ENCODE measurements at places on chromosomes 12 and 14. TPM values are rescaled to one million over a fixed set of nuclear protein-coding genes. Genes with fewer than 3 reads are reported as not detected.

The RHOJ gene
- total RNA-seq, result not detected

DNA sequence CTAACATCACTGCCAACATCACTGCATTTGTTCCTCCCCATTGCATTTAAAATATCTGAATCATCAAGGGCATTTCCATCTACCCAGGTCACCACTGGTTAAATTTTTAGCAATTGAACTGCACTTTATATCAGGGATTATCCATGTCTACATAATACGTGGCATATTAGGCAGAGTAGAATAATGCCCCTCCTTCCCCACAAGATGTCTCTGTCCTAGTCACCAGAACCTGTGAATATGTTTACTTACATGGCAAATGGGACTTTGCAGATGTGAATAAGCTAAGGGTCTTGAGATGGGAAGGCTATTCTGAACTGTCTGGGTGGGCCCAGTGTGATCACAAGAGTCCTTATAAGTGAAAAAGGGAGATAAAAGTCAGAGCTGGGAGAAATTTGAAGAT, 181.7 kb upstream of the ARID2 start:
- no peak overlapping the region for H3K27ac ChIP-seq
- no peaks in the 10 kb centered on the region for H3K27me3 ChIP-seq
- H3K36me3 ChIP-seq, result no peaks in the 10 kb centered on the region

DNA sequence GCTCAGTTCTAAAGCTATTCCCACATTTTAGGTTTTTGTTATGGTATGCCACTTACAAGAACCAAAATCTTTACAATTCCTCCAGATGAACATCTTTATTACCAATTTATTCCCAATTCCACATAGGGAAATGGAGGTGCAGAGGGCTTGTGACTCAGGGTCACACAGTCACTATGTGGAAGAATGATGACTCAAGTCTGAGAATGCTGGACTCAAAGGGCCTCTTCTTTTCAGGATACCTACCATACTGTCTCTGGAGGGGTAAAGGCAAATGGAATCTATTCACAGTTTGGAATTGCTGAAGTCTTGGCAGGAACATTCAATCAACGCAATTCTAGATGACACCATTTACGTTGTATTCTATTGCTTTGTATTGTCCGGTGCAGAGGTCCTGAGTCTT, 48.2 kb upstream of the MANSC4 start:
- H3K4me1 ChIP-seq, result no peaks in the 10 kb centered on the region
- no peaks in the 10 kb centered on the region for H3K36me3 ChIP-seq
- DNase-seq, result no peak

The PEX5 gene
- 25.0 TPM for total RNA-seq

DNA sequence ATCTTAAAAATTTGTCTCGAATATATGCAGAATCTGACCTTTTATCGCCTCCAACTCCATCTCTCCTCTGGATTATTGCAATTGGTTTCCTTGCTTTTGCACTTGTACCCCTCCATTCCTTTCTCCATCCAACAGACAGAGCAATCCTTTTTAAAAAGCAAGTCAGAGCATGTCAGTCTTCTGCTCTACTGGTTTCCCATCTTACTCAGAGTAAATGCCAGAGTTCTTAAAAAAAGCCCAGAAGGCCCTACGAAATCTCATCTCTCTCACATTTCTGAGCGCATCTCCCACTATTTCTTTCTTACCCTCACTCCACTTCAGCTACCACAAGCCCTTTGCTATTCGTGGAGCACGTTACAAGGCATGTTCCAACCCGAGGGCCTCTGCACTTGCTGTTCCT, 236.9 kb upstream of the DDHD1 start:
- no peak overlapping the region for H3K4me3 ChIP-seq
- no peak overlapping the region for H3K27ac ChIP-seq
- H3K36me3 ChIP-seq, result no peaks in the 10 kb centered on the region

- no peaks in the 10 kb centered on the region for H3K36me3 ChIP-seq
- DNase-seq, result no peak
Measured at GRCh38 chr14:66234411-66234810, 251.8 kb upstream of the CCDC196 start.

The MANSC1 gene
- total RNA-seq, result 5.7 TPM

The SMIM41 gene
- total RNA-seq, result not detected

GRCh38 chr14:94345344-94346064, 22.4 kb upstream of the SERPINA6 start:
- no peaks in the 10 kb centered on the region for H3K4me1 ChIP-seq
- no peaks in the 10 kb centered on the region for H3K27me3 ChIP-seq
- no peak for DNase-seq
- H3K36me3 ChIP-seq, result no peaks in the 10 kb centered on the region
- H3K4me3 ChIP-seq, result no peak overlapping the region

The LUM gene
- total RNA-seq, result 0.40 TPM

- H3K4me3 ChIP-seq, result no peak overlapping the region
- no peak overlapping the region for H3K27ac ChIP-seq
- no peaks in the 10 kb centered on the region for H3K36me3 ChIP-seq
- no peak for DNase-seq
Measured at GRCh38 chr12:99195474-99195873, 452.1 kb upstream of the GARIN6 start.

- peak overlapping the region; percentile 62 for H3K27ac ChIP-seq
- peaks cover 44% of the 10 kb centered on the region for H3K4me1 ChIP-seq
- DNase-seq, result no peak
- no peak overlapping the region for H3K4me3 ChIP-seq
- no peaks in the 10 kb centered on the region for H3K36me3 ChIP-seq
Measured at GRCh38 chr14:23437133-23438100, 2.0 kb upstream of the MYH7 start.

The TAS2R19 gene
- 1.2 TPM for total RNA-seq

GRCh38 chr14:33618361-33619105, 332.3 kb downstream of the EGLN3 start:
- H3K36me3 ChIP-seq, result no peaks in the 10 kb centered on the region
- DNase-seq, result peak; percentile 29
- H3K4me1 ChIP-seq, result 0 out of 3 replicates have a peak, but pooled peaks cover 2% of the 10 kb centered on the region
- no peak overlapping the region for H3K4me3 ChIP-seq
- no peaks in the 10 kb centered on the region for H3K27me3 ChIP-seq

DNA sequence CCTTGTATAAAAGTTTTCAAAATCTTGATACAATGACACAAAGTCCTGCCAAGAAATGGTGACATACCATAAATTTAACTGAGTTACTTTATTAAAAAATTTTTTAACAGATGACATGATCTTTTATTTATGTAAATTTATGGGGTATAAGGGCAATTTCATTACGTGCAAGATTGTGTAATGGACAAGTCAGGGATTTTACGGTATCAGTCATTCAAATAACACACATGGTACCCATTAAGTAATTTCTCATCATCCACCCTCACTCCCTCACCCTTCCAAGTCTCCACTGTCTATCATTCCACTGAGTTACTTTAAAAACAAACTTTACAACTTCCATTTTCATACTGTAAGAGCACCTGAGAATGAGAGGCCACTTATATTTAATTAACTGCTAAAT, 37.4 kb downstream of the SPTLC2 start:
- no peak overlapping the region for H3K4me3 ChIP-seq
- no peaks in the 10 kb centered on the region for H3K4me1 ChIP-seq
- H3K36me3 ChIP-seq, result peaks cover 30% of the 10 kb centered on the region
- no peak for DNase-seq
- H3K27ac ChIP-seq, result no peak overlapping the region

DNA sequence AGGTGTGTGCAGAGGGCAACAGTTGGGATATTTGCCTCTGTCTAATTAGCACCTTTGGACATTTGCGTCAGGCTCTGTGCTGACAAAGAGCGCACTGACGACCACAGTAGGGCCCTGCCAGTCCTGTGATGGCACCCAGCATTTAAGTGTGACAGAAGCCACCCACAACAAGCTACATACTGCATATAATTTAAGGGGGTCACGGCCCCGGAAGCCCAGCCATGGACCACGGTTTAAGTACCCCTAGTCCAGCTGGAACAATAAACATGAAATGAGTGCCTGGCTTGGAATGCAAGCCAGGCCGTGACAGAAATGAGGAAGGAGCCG, 16.8 kb upstream of the DYNC1H1 start:
- H3K36me3 ChIP-seq, result no peaks in the 10 kb centered on the region
- peaks cover 18% of the 10 kb centered on the region for H3K4me1 ChIP-seq

The APOF gene
- 0.09 TPM for total RNA-seq

The SLCO1A2 gene
- total RNA-seq, result 2.6 TPM

The LBHD2 gene
- total RNA-seq, result not detected

DNA sequence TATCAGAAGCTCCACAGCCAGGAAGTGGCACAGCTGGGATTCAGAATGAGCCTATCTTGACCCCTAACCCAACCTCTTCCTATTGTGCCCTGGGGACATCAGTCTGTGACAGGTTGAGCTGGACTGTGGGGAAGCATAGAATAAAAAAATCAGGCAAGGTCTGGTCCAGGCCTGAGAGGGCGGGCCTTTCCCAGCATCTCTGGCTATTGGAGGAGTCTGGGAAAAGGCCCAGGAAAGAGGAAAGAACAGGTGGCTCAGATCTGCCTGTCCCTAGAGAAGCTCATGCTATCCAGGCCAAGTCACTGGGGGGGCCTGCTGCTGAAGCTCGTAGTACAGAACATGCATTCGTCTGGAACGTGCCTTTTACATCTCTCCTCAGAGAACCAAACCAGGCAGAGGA, 100.5 kb downstream of the PPM1H start:
- peaks cover 12% of the 10 kb centered on the region for H3K36me3 ChIP-seq
- H3K4me1 ChIP-seq, result peaks cover 13% of the 10 kb centered on the region
- H3K27me3 ChIP-seq, result no peaks in the 10 kb centered on the region
- no peak overlapping the region for H3K4me3 ChIP-seq
- H3K27ac ChIP-seq, result 0 out of 3 replicates have a peak overlapping the region, but pooled peaks have one; percentile 6

GRCh38 chr12:64083285-64084210, 138.5 kb downstream of the KICS2 start:
- H3K27ac ChIP-seq, result no peak overlapping the region
- DNase-seq, result no peak
- H3K36me3 ChIP-seq, result no peaks in the 10 kb centered on the region
- no peak overlapping the region for H3K4me3 ChIP-seq

The MMP17 gene
- total RNA-seq, result 18.0 TPM

The AKAP3 gene
- 0.44 TPM for total RNA-seq

- no peak overlapping the region for H3K4me3 ChIP-seq
- no peaks in the 10 kb centered on the region for H3K27me3 ChIP-seq
- no peak overlapping the region for H3K27ac ChIP-seq
- H3K4me1 ChIP-seq, result no peaks in the 10 kb centered on the region
- DNase-seq, result no peak
Measured at GRCh38 chr14:95340201-95340697, 20.5 kb upstream of the CLMN start.

The FAM186B gene
- total RNA-seq, result 0.18 TPM

DNA sequence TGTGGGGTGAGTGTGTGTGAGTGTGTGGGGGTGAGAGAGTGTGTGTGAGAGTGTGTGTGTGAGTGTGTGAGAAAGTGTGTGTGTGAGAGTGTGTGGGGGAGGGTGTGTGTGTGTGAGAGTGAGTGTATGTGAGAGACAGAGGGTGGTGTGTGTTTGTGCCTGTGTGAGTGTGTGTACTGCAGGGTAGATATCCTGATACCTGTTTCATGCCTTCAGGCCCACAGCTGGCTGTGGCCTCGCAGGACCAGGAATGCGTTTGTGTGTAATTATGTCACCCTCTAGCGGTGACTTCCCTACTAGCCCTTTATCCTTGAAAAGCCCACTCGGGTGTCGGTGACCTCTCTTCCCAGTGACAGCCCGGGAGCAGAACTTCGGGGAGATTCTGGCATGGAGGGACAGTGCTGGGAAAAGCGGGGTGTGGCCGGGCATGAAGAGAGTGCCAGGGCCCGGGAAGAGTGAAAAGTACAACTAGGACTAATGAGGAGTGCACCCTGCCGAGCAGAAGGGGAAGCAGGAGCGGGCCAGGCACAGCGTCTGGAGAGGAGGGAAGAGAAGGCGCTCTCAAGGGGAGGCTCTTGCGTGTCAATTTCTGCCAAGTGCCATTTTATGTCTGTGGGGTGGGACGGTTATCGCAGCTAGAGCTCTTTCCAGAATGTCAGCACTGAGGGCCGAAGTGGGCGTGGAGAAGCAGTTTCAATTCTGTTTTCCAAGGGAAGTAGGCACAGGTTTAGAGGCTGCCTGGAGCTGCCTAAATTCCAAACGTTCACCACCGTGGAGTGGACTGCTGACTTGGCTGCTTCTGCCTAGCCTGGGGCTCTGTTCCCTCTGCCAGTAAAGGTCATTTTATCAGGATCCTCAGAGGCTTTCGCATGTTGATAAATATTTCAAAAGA, 11.0 kb upstream of the FBXL14 start:
- no peaks in the 10 kb centered on the region for H3K27me3 ChIP-seq
- DNase-seq, result peak; percentile 89
- H3K4me3 ChIP-seq, result peak overlapping the region; percentile 23
- peak overlapping the region; percentile 87 for H3K27ac ChIP-seq

- H3K36me3 ChIP-seq, result no peaks in the 10 kb centered on the region
- H3K4me3 ChIP-seq, result no peak overlapping the region
- no peak overlapping the region for H3K27ac ChIP-seq
- no peaks in the 10 kb centered on the region for H3K4me1 ChIP-seq
- H3K27me3 ChIP-seq, result peaks cover 36% of the 10 kb centered on the region
Measured at GRCh38 chr12:109625131-109625559, 51.6 kb downstream of the MVK start.

DNA sequence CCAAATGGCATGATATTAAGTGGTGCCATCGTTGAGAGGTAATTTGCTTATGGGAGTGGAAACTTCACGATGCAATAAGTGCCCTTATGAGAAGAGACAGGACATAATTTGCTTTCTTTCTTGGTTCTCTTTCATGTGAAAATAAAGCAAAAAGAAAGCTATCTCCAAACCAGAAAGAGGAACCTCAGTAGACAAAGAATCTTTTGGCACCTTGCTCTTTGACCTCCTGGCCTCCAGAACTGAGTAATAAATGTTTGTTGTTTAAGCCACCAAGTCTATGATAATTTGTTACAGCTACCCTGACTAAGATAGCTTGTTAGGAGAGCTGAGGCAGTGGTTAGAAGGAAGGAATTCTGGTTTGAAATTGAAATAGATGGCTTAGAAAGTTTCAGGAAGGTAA, 39.6 kb downstream of the CCER1 start:
- H3K27ac ChIP-seq, result no peak overlapping the region
- no peak overlapping the region for H3K4me3 ChIP-seq
- DNase-seq, result no peak
- H3K27me3 ChIP-seq, result no peaks in the 10 kb centered on the region

DNA sequence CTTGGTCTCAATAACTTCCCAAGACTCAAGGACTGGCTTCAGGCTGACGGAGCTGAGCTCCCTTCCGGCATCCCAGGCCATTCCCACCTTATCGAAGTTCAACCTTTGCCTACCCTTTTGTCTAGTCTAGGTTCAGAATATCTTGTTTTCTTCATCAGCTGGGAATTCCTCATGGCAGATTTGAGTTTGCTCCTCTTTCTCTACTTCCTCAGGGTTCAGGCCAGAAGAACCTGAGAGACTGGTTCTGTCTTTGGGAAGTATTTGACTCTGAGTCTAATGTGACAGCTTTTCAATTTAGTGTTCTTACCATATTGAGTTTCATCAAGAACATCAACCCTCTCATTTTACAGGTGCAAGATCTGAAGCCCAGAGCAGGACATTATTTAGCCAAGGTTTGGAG, 2.1 kb downstream of the BIN2 start:
- DNase-seq, result no peak
- peaks cover 60% of the 10 kb centered on the region for H3K4me1 ChIP-seq
- no peak overlapping the region for H3K4me3 ChIP-seq
- no peaks in the 10 kb centered on the region for H3K27me3 ChIP-seq

GRCh38 chr14:60648934-60649874, at the start of gene SIX1:
Gene SIX1, minus strand, starts transcription at chr14:60649477. Its CDS starts 288 bp downstream, at chr14:60649189.
- DNase-seq, result peak; percentile 79
- no peak within 1 kb of the TSS for H3K27ac ChIP-seq
- H3K36me3 ChIP-seq, result no peaks in the 10 kb centered on the region
- H3K4me1 ChIP-seq, result peaks cover 23% of the 10 kb centered on the region
- H3K27me3 ChIP-seq, result no peaks in the 10 kb centered on the region
- H3K4me3 ChIP-seq, result peak within 1 kb of the TSS; percentile 32

The MYH6 gene
- not detected for total RNA-seq

All from K562 (cell line).